Fibroblast of upper back skin (primary cell): ENCODE measurements at places on chromosomes 16 and 17.
A peak's percentile ranks its signal among the peaks of the same experiment; 100 is the strongest.

- DNase-seq = no peak
Observed at GRCh38 chr16:54216688-54217087, 69.9 kb downstream of the IRX3 start.

- DNase-seq = no peak
Observed at GRCh38 chr17:81844327-81844851, 9.5 kb upstream of the PPP1R27 start.

DNA sequence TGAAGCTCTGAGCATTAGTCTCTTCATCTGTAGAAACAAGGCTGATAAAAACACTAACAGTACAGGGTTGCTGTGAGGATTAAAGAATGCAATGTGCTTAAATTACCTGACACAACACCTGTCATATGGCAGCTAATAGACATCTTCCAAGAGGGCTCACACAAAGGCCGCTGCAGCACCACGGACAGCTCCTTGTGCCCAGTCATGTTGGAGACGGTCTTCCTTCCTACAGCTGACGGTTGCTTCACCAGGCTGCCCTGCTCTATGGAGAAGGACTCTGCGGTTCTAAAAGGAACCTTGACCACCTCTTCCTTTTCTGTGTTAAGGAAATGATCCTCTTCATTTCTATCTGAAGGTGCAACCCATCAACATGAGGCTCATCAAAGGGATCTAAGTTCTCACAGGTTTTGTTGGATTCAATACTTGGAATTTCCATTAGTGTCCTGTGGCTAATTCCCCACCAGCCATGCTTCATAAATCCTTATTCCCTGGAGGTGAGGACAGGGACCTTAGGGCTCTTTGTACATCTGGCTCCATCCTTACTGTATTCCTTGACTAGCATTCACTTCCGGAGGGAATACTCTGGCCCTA is 138.9 kb upstream of the CES5A start:
- DNase-seq = peak; percentile 14

- no peak for DNase-seq
Observed at GRCh38 chr16:47991491-47991890, 164.3 kb downstream of the ABCC12 start.

- no peak for DNase-seq
Observed at GRCh38 chr16:27921134-27921533, 142.4 kb downstream of the GSG1L start.

DNA sequence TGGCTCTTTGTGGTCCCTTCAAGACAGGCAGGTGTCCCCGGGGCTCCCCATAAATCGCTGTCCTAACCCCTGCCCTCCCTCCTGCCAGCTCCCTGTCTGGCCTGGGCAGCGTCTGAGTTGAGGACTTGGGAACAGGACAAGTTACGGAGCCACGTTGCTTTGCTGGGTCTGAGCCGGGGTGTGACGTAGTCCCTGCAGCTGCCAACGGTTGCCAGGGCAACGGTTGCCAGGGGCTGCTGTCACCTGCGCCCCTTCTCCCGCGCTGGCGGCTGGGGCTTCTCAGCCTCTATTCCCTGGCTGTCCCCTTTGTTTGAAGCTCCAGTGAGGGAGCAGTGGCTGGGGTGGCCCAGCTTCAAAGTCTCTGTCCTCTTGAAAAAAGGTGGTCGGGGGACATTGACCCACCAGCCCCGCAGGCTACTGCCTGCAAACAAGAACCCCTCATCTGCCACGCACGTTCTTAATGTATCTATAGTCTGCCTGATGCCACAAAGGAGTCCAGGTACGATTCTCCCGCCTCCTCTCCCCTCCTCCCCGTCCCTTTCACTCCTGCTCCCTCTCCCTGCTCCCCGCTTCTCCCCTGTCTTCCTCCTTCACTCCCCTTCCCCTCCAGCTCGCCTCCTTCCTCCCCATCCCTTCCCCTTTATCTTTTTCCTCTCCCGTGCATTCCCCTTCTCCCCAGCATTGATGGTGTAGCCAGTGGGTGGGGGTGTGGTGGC is 10.9 kb downstream of the ADGRG1 start:
- no peak for DNase-seq

DNA sequence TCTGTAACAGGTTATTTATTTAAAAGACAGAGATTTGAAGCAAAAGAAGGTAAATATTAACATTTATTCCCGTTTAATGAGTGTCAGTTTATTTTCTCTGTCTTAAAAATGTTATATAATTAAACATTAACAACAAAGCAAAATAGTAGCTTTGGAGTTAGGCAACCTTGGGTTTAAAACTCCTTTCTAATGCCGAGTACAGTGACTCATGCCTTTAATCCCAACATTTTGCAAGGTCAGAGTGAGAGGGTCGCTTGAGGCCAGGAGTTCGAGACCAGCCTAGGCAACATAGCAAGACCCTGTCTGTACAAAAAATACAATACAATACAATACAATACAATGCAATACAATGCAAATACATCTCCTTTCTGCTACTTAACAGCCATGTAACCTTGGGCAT is 128.7 kb downstream of the CHD9 start:
- DNase-seq = no peak

- DNase-seq = peak; percentile 28
Observed at GRCh38 chr16:3431779-3432219, 11.5 kb downstream of the ZNF597 start.

- peak; percentile 50 for DNase-seq
Observed at GRCh38 chr17:41256291-41256685, 1.1 kb downstream of the KRTAP9-9 start.

GRCh38 chr17:40694584-40694983 is 9.0 kb downstream of the KRT24 start:
- no peak for DNase-seq

- DNase-seq = no peak
Observed at GRCh38 chr16:84314814-84315213, 20.1 kb downstream of the WFDC1 start.

DNA sequence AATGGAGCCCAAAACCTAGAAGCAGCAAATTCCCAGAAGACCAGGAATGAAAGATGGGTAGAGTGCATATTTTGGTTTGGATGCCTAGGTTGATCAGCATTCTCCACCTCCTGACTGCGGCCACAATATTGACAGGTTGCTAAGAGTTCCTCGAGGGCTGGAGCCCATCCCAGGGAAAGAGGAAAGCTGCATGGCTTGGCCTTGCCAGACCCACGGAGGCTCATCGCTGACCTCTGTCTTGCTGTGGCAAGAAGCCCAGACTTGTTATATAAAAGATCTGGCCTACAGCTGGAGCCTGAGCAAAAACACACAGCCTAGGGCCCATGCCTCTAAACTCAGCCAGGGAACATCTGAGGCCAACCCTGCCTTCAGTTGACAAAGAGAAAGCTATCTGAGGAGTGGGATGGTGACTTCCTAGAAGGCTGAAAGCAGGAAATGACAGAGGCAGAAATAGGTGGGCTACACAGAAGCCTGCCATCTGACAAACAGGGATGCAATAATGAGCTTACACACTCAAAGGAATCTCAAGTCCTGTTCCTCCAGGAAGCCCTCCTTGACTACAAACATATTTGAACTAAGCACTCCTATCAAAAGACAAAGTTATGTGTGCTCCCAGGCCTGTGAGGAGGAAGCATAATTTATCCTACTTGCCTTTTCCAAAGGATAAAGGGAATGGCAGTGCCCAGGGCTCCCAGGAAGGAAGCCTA is 22.5 kb upstream of the SLC35B1 start:
- DNase-seq = peak; percentile 73

GRCh38 chr17:80468242-80468641 is 8.2 kb downstream of the NPTX1 start:
- DNase-seq = no peak

DNA sequence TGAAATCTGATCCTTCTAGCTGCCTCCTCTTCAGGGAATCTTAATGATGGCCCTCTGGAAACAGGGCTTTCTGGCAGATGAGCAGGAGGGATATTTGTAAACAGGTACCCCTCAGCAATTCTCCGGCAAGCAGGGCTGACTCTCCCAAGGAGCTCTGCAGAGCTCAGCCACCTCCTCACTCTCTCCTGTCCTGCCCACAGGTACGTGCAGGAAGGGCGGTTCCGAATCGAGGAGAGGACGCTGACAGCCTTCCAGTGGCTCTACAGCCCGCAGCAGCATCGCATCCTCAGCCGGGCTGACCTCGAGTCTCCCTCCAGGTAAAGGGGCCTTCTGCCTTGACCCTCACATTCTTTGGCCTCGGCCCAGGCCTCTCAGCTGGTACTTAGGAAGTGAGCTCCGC is 20.7 kb upstream of the CCDC92B start:
- no peak for DNase-seq

DNA sequence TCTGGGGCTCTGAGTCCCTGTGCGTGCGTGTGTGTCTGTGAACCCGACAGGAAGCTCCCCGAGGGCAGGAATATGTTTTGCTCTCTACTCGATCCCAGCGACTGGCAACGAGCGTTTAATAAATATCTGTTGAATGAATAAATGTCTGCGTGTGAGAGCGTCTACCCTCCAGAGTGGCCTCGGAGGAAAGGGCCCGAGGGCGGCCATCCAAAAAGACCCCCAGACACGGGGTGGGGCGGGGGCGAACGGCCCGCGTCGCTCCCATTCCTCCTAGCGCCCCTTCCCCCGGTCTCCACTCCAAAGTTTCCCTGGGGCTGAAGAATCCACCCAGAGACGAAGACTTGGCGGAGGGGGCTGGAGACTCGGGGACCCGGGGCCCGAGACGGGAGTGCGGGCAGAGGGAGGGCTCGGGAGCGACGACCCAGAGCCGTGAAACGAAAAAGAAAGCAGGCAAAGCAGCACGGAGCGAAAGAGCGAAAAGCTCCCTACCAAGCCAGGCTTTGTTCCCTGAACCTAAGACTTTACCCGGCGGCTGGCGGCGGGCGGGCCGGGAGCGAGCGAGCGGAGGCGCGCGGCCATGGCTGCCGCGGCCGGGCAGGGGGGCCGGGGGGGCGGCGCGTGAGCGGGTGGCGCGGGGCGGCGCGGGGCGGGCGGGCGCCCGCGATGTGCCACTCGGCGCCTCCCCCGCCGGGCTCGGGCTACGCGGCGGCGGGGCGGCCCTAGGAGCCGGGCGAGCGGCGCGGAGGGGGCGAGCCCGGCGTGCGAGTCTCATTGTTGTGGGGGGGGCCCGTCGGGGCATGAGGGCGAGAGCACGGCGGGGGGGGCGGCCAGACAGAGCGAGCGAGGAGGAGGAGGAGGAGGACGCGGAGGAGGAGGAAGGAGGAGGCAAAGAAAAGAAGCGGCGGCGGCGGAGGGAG is at the start of gene MLLT6:
Gene MLLT6, plus strand, starts transcription at position 668 of the 917 bp plus-strand sequence. CDS start 360 bp downstream, outside the sequence.
- DNase-seq = peak; percentile 73

- DNase-seq = peak; percentile 52
Observed at GRCh38 chr17:40062329-40063186, at the start of gene THRA. Gene THRA, plus strand, starts transcription at chr17:40062965. Its CDS starts 11,524 bp downstream, at chr17:40074489.

- peak; percentile 91 for DNase-seq
Observed at GRCh38 chr17:29148790-29149430, 31.3 kb downstream of the MYO18A start.

DNA sequence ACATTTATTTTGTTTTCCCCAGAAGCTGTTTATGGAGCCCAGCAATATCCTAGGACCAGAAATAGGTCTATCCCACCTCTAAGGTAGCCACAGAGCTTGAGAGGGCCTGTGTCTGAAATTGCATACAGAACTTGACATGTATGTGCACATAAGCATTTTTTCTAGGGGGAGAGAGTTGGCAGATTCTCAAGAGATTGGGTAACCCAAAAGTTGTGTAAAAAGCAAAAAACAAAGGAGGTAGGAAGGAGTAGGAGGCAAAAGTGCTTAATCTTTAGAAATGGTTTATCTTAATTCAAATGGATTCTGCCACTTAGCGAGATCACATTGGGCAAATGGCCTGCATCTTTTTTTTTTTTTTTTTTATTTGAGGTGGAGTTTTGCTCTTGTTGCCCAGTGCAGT is 3.5 kb downstream of the PLK1 start:
- peak; percentile 13 for DNase-seq

GRCh38 chr16:87201052-87201451 is 116.1 kb downstream of the C16orf95 start:
- peak; percentile 100 for DNase-seq
